ENCODE measurements at places on chromosomes 3 and 15. TPM values are rescaled to one million over a fixed set of nuclear protein-coding genes. Genes with fewer than 3 reads are reported as not detected.

The LOXL1 gene
- 31.9 TPM for total RNA-seq

The WDR93 gene
- not detected for total RNA-seq

The IL12A gene
- total RNA-seq = 0.60 TPM

The RAD51 gene
- total RNA-seq = 0.88 TPM

The PRR20G gene
- total RNA-seq = not detected

The ARL14 gene
- total RNA-seq = not detected

The GATA2 gene
- 11.0 TPM for total RNA-seq

The MED12L gene
- total RNA-seq = 0.82 TPM

The CHRNA5 gene
- total RNA-seq = 2.2 TPM

The MYO1E gene
- total RNA-seq = 23.6 TPM

The RTP1 gene
- not detected for total RNA-seq

The GHSR gene
- total RNA-seq = not detected

- peaks cover 14% of the 10 kb centered on the region for H3K4me1 ChIP-seq
- peaks cover 63% of the 10 kb centered on the region for H3K27me3 ChIP-seq
- H3K36me3 ChIP-seq = no peaks in the 10 kb centered on the region
These were observed 293.5 kb downstream of the UACA start for GRCh38 chr15:70469651-70470555.

GRCh38 chr15:84736375-84736774 lies 12.0 kb upstream of the ZNF592 start:
- DNase-seq = no peak
- H3K4me3 ChIP-seq = no peak overlapping the region
- H3K27ac ChIP-seq = no peak overlapping the region

- no peaks in the 10 kb centered on the region for H3K36me3 ChIP-seq
- H3K27me3 ChIP-seq = no peaks in the 10 kb centered on the region
- H3K27ac ChIP-seq = no peak overlapping the region
These were observed 29.7 kb upstream of the TOPBP1 start for GRCh38 chr3:133691273-133692107.

- no peak for DNase-seq
- H3K4me3 ChIP-seq = no peak overlapping the region
- peaks cover 1% of the 10 kb centered on the region for H3K27me3 ChIP-seq
- no peaks in the 10 kb centered on the region for H3K36me3 ChIP-seq
These were observed 10.9 kb upstream of the GOLGA8B start for GRCh38 chr15:34594361-34594760.

GRCh38 chr3:29936054-29936453 lies 655.2 kb downstream of the RBMS3 start:
- H3K27ac ChIP-seq = no peak overlapping the region
- H3K4me3 ChIP-seq = no peak overlapping the region
- H3K27me3 ChIP-seq = no peaks in the 10 kb centered on the region
- H3K4me1 ChIP-seq = peaks cover 32% of the 10 kb centered on the region
- no peaks in the 10 kb centered on the region for H3K36me3 ChIP-seq
- DNase-seq = no peak

DNA sequence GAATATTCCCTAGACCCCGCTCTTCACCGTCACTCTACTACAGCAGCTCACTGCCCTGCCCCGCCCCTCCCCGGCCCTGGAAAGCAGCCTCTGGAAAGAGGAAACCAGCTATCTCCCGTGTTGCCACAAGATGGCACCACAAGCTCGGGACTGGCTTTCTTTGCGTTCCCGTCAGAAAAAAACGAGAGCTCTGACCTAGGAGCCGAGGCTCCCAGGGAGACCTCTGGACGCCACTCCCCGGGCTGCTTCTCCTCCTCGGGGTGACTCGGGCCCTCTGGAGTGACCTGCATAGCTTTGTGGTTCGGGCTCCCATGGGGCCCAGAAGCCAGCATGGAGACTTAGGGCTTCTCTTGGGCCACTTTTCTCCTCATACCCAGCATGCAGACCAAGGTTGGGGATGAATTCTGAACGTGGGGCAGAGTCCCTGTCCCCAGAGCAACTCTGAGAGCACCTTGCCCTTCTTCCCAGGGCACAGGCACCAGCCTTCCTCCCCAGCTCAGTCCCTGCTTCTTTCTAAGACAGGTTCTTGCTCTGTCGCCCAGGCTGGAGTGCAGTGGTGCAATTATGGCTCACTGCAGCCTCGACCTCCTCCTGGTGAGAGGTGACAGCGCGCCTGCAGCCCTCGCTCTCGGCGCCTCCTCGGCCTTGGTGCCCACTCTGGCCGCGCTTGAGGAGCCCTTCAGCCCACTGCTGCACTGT lies 19.0 kb downstream of the STOML1 start:
- H3K27ac ChIP-seq = no peak overlapping the region
- peaks cover 10% of the 10 kb centered on the region for H3K4me1 ChIP-seq
- no peaks in the 10 kb centered on the region for H3K36me3 ChIP-seq
- DNase-seq = peak; percentile 88
- peak overlapping the region; percentile 49 for H3K4me3 ChIP-seq
- H3K27me3 ChIP-seq = no peaks in the 10 kb centered on the region

GRCh38 chr3:170961616-170962400 lies 53.4 kb upstream of the EIF5A2 start:
- H3K36me3 ChIP-seq = no peaks in the 10 kb centered on the region
- no peak overlapping the region for H3K27ac ChIP-seq
- H3K4me1 ChIP-seq = peaks cover 16% of the 10 kb centered on the region
- no peak for DNase-seq

DNA sequence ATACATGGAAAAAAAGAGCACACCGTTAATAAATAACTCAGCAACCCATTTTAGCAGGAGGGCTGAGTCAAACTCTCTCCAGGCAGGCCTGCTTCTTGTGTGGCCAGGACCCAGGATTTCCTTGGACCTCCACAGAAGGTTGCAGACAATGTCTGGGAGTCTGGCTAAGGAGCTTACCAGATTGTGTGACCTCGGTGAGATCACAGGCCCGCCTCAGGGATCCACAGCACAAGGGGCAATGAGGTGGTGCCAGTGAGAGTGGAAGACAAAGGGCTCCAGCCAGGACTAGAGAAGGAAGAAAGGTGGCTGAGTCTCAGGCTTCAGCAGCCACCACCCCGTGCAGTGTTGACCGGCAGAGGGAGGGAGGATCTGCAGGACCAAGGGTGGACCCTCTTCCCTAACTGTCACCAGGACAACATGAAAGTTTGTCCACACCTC lies 32.2 kb upstream of the SEC22A start:
- DNase-seq = no peak
- H3K36me3 ChIP-seq = peaks cover 20% of the 10 kb centered on the region
- no peaks in the 10 kb centered on the region for H3K27me3 ChIP-seq
- H3K4me1 ChIP-seq = no peaks in the 10 kb centered on the region
- H3K27ac ChIP-seq = no peak overlapping the region

- H3K4me3 ChIP-seq = no peak overlapping the region
- H3K27ac ChIP-seq = no peak overlapping the region
- H3K4me1 ChIP-seq = peaks cover 29% of the 10 kb centered on the region
- peaks cover 52% of the 10 kb centered on the region for H3K36me3 ChIP-seq
- DNase-seq = no peak
- H3K27me3 ChIP-seq = no peaks in the 10 kb centered on the region
These were observed 35.6 kb downstream of the SCAP start for GRCh38 chr3:47440131-47440530.

DNA sequence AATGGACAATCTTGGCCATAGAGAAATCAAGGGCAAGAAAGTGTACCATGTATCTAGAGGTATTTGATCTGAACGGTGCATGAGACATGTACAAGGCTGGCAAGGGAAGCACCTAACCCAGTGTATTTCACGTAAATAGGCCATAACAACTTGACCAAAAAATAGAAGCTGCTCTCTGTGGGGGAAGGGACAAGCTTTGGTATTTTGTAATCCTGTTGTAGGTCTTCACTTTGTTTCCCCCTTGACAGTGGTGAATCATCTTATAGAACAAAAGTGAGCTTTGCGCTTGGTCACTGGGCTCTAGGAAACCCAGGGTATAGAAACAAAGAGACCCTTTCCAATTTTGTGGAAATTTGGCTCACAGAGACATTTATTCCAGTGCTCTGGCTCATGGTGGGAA lies 21.0 kb downstream of the LARS2 start:
- no peak overlapping the region for H3K4me3 ChIP-seq
- peaks cover 20% of the 10 kb centered on the region for H3K36me3 ChIP-seq
- peaks cover 24% of the 10 kb centered on the region for H3K4me1 ChIP-seq
- H3K27ac ChIP-seq = peak overlapping the region; percentile 48
- H3K27me3 ChIP-seq = no peaks in the 10 kb centered on the region
- no peak for DNase-seq

DNA sequence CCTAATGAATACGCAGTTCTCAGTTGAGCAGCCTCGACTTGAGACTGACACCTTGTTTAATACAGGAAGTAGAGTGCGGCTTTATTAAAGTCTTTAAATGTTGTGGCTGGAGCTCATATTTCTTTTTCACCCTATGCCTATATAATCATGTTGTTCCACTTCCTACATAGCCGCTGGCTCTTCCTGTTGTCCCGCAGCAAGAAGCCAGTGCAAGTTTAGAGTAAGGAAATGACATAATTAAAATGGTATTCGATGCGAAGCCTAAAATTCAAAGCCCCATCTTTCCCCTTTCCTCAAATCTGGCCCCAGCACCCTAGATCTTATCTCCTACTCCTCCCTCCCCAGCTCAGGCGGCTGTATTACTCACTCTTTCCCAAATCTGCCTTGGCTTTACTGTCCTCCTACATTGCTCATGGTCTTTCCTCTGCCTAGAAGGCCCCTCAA lies 7.5 kb upstream of the PHLDB2 start:
- no peaks in the 10 kb centered on the region for H3K36me3 ChIP-seq
- no peaks in the 10 kb centered on the region for H3K27me3 ChIP-seq
- H3K4me3 ChIP-seq = no peak overlapping the region
- DNase-seq = no peak
- peak overlapping the region; percentile 68 for H3K27ac ChIP-seq

GRCh38 chr3:102085431-102086176 lies 236.3 kb downstream of the NFKBIZ start:
- no peaks in the 10 kb centered on the region for H3K27me3 ChIP-seq
- DNase-seq = no peak
- no peaks in the 10 kb centered on the region for H3K36me3 ChIP-seq
- H3K4me1 ChIP-seq = peaks cover 14% of the 10 kb centered on the region
- H3K27ac ChIP-seq = no peak overlapping the region

- peak overlapping the region; percentile 93 for H3K4me3 ChIP-seq
- H3K36me3 ChIP-seq = no peaks in the 10 kb centered on the region
- H3K27me3 ChIP-seq = no peaks in the 10 kb centered on the region
- no peak for DNase-seq
- H3K4me1 ChIP-seq = peaks cover 89% of the 10 kb centered on the region
These were observed 3.4 kb downstream of the LRIG1 start for GRCh38 chr3:66497288-66497984.

DNA sequence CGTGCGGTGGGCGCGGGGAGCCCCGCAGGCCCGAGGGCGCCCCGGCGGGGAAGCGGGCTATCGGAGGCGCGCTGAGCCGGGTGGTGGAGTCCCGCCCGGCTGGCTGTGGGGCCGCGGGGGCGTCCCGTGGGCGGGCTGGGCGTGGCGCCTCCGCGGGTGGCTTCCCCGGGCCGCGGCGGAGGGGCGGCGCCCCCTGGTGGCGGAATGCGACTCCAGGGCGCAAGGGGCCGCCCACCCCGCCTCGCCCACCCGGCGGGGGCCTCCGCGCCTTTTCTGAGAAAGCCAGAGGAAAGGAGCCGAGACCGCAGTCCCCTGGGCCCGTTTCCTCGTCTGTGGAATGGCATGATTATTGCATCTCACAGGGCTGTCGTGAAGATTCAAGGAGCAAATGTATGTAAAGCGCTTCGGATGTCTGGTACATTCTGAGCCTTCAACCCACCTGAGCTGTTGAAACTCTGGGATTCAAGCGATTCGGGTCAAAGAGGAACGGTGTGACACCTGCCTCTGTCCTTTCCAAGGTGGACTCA lies 31.9 kb upstream of the RAB6B start:
- no peak overlapping the region for H3K27ac ChIP-seq
- peak overlapping the region; percentile 75 for H3K4me3 ChIP-seq
- no peaks in the 10 kb centered on the region for H3K27me3 ChIP-seq

DNA sequence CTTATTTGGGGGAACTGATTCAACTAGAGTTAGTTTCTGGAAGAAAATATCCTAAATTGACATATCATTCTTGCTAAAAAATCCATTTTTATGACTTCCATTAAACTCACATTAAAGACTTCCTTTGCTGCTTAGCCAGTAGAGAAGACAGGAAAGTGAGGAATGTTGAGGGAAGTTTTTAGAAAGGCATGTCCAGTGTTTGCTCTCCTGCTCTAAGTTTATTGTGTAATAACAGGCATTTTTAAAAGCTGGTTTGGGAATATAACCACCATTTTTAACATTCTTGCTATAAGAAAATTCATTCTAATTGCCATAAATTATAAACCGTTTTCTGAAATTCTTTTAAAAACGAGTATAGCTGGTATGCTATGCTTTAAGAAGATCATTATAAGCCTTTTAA lies 428.0 kb downstream of the RAP2B start:
- no peak overlapping the region for H3K27ac ChIP-seq
- H3K4me1 ChIP-seq = no peaks in the 10 kb centered on the region
- no peak for DNase-seq
- H3K4me3 ChIP-seq = no peak overlapping the region
- H3K27me3 ChIP-seq = no peaks in the 10 kb centered on the region

GRCh38 chr3:179410331-179410730 lies 40.9 kb downstream of the GNB4 start:
- no peak for DNase-seq
- H3K27ac ChIP-seq = no peak overlapping the region
- no peaks in the 10 kb centered on the region for H3K27me3 ChIP-seq
- H3K36me3 ChIP-seq = peaks cover 54% of the 10 kb centered on the region
- peaks cover 7% of the 10 kb centered on the region for H3K4me1 ChIP-seq

GRCh38 chr15:68436680-68437079 lies 4.7 kb upstream of the ITGA11 start:
- no peak overlapping the region for H3K27ac ChIP-seq
- no peaks in the 10 kb centered on the region for H3K36me3 ChIP-seq
- H3K4me3 ChIP-seq = no peak overlapping the region
- peaks cover 25% of the 10 kb centered on the region for H3K4me1 ChIP-seq
- peaks cover 68% of the 10 kb centered on the region for H3K27me3 ChIP-seq

- H3K27me3 ChIP-seq = no peaks in the 10 kb centered on the region
- H3K4me3 ChIP-seq = no peak overlapping the region
- H3K4me1 ChIP-seq = peaks cover 80% of the 10 kb centered on the region
- no peak for DNase-seq
These were observed 72.7 kb downstream of the HMG20A start for GRCh38 chr15:77493324-77493907.

- no peaks in the 10 kb centered on the region for H3K4me1 ChIP-seq
- no peak overlapping the region for H3K27ac ChIP-seq
- H3K4me3 ChIP-seq = no peak overlapping the region
- DNase-seq = no peak
- H3K36me3 ChIP-seq = no peaks in the 10 kb centered on the region
These were observed 348.3 kb downstream of the CGGBP1 start for GRCh38 chr3:87710511-87710910.

GRCh38 chr3:16395212-16395611 lies 118.3 kb downstream of the RFTN1 start:
- DNase-seq = no peak
- peaks cover 78% of the 10 kb centered on the region for H3K4me1 ChIP-seq

DNA sequence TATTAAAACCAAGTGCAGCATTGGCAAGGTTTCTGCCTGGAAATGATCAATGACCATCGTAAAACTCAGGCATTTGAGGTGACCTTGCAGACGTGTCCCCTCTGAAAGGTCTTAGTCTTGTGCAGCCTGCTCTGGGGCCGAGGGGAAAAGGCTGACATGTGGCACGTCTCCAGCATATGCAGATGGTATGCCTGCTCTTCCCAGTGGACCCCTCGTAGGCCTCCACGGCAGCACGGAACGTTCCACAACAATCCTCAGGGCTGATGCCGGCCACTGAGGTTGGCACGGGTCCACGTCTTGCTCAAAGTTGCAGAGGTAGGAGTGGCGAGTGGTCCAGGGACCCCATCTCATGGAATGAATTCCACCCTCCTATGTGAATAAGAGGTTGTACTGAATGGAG lies 247.5 kb upstream of the LYSMD4 start:
- H3K27me3 ChIP-seq = no peaks in the 10 kb centered on the region
- DNase-seq = no peak
- H3K36me3 ChIP-seq = no peaks in the 10 kb centered on the region
- H3K4me3 ChIP-seq = no peak overlapping the region
- peaks cover 31% of the 10 kb centered on the region for H3K4me1 ChIP-seq
- H3K27ac ChIP-seq = no peak overlapping the region

Data from left ventricle myocardium inferior (tissue), 1 donor.